Muscle of leg (tissue), 16 donors: ENCODE measurements at places on chromosomes 1 and 21. TPM values are rescaled to one million over a fixed set of nuclear protein-coding genes. Genes with fewer than 3 reads are reported as not detected.

DNA sequence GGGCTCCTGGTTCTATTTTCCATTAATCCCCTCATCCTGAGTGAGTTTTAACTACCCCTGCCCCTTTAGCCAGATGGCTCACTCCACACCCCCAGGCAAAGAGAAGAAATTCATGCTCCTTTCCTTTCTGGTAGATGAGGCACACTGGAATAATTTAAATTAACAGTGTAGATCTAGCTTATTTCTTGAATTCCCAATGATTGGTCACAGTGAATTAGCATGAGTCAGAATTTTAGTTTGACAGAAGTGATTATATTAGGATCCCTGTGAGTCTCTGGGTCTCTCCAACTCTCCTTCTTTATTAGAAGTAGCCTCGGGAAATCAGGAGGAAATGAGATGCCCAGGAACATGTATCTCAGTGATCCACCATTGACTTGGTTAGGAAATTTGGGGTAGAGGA, 103.1 kb upstream of the KAZN start:
- DNase-seq = no peak

Gene TSPAN1
- total RNA-seq = not detected

Gene GPR25
- total RNA-seq = not detected

Gene PALMD
- total RNA-seq = 95.8 TPM
